ENCODE measurements at places on chromosomes 6 and 20. TPM values are rescaled to one million over a fixed set of nuclear protein-coding genes. Genes with fewer than 3 reads are reported as not detected.

DNA sequence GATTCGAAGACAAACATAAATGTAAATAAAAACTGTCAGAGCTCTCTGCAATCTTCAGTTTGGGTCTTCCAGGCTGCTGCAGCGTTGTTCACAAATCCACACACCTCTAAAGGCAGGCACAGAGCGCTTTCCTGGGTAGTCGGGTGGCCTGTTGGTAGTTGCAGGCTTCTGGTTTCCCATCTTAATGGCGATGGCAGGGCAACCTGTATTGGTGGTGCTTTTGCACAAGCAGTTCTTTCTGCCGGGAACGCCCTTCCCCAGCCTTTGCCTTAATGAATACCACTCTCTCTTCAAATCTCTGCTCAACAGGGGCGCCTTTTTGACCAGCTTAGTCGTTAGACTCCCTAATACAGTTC is 723 bp upstream of the IFT52 start:
- no peak for DNase-seq

- no peak for DNase-seq
These were observed 4.0 kb upstream of the ZNF341 start for GRCh38 chr20:33727806-33728205.

DNA sequence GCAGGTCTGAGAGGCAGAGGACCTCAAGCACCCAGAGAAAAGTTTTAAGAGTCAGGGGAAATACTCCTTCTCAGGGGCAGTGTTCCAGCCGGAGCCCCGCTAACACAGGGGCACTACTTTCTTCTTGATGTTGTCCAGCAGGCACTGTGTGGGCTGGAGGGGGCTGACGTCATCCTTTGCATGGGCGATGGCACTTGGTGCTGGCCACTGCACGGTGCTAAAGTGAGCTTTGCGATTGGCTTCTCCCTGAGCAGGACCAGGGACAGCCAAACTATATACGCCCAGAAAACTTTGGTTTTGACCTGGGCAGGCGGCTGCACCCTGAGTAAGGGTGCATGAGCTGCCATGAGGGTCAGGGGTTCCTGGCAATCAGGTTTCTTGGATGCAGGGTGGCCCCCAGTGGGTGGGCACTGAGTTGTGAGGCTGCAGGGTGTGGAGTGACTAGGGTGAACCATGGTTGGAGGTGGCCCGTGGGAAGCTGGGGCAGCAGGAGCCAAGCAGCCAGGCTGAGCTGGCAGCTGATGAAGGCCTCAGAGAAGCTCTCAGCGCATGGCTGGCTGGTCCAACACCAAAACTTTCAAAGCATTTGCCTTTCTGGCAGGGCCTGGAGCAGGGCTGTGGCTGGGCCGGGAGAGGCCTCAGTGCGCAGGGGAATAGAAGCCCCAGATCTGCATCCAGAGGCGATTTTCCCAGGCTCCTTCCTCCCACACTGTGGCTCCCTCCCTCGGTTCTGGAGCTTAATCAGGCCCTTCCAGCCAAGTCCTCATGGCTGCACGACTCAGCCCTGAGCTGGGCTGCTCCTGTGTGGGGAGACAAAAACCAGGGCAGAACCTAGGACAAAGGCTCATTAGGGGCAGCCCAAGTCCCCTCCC is 18.3 kb downstream of the MRPS18A start:
- DNase-seq: no peak

- DNase-seq: no peak
These were observed 51.3 kb downstream of the PDE7B start for GRCh38 chr6:135902756-135903331.

CCN2 gene
- 1.0 TPM for total RNA-seq

DNA sequence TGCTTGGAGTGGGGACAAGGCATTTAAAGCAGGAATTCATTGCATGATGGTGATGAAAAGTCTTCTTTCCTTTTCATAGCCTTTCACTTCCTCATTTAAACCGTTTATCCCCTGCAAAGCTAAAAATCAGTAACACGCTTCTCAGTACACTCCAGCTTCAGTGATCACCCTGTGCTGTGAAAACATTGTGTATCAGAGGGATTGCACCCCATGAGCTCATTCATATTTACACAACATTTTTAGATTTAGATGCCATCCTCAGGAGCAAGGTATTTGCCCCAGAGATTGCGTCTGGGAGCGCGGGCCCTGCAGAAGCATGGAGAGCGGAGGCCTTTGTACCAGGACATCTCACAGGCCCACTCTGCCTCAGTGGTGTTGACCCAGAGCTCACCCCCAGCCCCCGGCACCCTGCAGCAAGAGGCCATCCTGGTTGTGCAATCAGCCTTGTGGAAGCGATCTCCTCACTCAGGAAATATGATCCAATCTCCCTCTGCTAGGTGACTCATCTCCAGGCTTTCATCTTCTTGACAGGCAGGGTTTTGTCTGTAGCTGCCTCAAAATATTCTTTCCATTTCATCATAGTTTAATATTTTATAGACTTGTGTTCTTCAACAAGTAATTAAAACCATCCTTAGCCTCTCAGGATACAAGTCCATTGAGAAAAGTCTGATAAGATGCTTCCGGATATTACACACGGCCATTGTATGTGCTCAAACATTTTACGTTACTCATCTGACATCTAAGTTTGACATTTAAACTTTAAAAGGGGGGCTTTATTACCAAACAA is 38.9 kb upstream of the THBS2 start:
- no peak for DNase-seq

CTCFL gene
- not detected for total RNA-seq

GRCh38 chr6:42509256-42509655 is 54.6 kb upstream of the UBR2 start:
- DNase-seq: no peak

C2 gene
- total RNA-seq: 3.4 TPM

- DNase-seq: no peak
These were observed 1.9 kb upstream of the TRIM38 start for GRCh38 chr6:25960734-25961133.

- DNase-seq: no peak
These were observed 6.7 kb upstream of the LCA5 start for GRCh38 chr6:79543886-79544285.
